ENCODE measurements at places on chromosomes 2 and 18.

DNA sequence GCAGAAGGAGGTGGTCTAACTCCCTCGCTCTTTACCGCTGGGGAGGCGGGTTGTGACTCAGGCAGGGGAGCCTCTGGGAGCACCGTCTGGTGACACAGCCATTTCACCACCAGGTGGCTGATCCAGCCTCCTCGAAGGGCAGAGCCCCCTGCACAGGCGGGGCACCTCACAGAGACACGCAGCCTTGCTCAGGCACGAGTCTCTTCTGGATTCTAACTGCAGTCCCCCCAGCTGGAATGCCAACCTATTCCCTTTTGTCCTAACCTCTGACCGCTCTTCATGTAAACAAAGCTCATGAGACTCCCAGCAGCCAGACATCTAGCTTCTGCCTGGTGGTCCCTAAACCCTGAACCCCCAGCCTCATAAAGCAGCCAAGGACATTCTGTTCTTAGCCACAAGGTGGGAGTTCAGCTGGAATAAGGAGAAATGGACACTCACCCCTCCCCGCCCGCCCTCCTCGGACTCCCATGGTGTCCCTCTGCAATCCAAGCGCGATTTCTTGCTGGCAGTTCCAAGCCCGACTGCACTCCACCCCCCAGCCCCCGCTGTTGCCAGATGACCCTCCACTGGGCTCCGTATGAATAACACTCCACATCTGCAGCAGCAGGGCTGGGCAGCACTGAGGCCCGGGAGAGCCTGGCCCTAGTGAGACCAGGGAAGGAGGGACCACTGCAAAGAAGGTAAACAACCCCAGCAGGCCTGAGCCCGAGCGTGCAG lies 84.3 kb downstream of the TNS1 start:
- no peak for DNase-seq

- no peak for DNase-seq
These were observed 29.9 kb downstream of the PTPN18 start for GRCh38 chr2:130385709-130386108.

DNA sequence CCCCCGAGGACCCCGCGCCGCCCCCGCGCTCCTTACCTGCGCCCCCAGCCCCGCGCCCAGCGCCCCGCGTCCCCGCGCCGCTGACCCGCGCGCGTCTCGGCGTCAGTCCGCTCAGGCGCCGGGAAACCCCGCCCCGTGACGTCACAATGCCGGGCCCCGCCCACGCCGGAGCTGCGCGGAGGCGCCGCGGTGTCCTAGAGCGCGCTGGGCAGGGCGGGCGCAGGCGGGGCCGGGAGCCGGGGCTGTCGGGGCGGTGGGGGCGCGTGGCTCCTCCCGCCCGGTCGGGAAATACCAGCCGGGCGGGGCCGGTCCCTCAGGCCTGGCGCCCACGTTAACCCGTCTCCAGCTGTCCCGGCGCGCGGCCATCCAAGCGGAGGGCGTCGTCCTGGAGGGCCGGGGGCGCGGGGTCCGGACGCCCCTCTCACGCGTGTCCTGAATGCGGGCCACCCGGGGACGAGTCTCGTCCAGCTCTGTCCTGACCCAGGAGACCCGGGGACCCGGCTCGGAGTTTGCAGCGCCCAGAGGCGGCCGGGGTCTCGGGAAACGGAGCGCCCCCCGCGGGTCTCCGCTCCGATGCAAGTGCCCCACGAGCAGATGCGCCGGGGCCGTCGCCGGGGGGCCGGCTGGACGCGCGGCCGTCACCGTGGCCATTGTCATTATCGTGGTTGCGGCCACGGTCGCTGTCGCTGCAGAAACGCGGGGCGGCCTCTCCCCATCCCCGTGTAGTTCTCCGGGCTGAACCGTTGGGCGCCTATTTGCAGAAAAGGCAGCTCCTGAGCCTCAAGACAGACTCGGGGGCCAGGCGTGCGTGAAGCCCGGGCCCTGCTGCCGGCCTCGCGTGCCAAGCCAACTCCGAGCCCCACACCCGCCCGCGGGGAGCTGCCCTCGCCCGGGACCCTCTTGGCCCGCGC lies at the start of gene SLC66A2:
Gene SLC66A2 (minus strand): TSS at position 109 of the 911 bp plus-strand sequence. CDS start 727 bp downstream, outside the sequence.
- DNase-seq: peak; percentile 30

DNA sequence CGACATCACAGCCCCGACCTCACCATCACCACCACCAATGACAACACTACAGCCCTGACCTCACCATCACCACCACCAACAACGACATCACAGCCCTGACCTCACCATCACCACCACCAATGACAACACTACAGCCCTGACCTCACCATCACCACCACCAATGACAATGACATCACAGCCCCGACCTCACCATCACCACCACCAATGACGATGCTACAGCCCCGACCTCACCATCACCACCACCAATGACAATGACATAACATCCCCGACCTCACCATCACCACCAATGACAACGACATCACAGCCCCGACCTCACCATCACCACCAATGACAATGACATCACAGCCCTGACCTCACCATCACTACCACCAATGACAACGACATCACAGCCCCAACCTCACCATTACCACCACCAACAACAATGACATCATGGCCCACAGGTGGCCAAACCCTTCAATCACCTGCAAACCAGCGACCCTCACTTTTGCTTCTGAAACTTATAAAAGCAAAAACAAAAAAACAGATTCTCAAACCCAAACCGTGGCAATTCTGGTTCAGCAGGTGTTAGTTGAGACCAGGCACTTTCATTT lies 70.7 kb upstream of the TMEM18 start:
- DNase-seq: no peak

DNA sequence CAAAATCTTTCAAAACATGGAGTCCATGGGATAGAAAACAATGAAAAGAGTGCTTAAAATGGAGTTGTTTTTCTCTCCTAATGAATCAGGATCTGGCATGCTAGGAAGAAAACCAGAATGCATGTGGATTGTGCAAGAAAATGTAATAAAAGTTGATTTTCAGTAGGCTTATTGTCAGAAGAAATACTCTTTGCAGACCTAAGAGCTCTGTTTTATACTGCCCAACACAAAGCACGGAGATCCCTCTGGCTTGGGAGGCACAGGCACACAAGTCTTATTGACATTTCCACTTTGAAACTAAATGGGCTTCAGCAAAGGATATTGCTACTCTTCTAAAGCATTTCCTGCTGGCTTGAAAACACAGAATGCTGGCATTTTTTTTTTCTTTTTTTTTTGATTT lies 15.5 kb upstream of the DAPL1 start:
- no peak for DNase-seq

GRCh38 chr2:170320948-170321347 lies 143.0 kb downstream of the MYO3B start:
- DNase-seq: no peak

DNA sequence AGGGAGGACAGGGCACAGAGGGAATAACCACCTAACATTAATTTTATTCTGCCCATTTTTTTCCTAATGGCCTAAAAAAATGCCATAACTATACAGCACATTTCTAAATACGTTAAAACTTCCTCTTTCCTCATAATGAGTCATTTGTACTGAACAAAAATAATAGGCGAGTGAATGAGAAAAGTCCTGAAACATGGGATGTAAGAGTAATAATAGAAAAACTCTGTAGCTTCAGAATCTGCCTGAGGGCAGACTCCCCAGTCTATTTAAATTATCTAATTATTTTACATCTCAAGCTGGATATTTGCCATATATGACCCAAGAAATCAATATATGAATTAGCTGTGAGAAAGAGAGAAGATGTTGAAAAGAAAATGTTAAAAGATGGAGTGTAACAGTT lies 285.1 kb downstream of the TMX3 start:
- DNase-seq: no peak

DNA sequence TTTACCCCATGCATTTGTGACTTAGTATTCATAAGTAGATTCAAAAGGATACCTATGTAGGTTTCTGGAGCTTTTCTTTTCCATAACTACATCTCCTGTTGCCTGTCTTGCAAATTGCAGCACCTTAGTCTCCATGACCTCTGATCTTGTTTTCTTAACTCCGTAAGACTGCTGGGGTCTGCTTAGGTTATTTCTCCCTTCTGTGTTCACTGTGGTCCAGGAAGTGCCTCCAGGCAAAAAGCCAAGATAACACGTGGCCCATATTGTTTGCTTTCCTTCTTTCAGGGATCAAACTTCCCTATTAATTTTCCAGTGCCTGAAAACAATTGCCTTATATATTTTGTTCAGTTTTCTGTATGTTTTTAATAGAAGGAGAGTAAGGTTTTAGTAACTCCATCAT lies 86.4 kb downstream of the GCA start:
- no peak for DNase-seq

GRCh38 chr2:215436705-215437565 lies 1.1 kb upstream of the FN1 start:
- peak; percentile 57 for DNase-seq

- no peak for DNase-seq
These were observed 1344.4 kb upstream of the CELF4 start for GRCh38 chr18:38909972-38910371.

DNA sequence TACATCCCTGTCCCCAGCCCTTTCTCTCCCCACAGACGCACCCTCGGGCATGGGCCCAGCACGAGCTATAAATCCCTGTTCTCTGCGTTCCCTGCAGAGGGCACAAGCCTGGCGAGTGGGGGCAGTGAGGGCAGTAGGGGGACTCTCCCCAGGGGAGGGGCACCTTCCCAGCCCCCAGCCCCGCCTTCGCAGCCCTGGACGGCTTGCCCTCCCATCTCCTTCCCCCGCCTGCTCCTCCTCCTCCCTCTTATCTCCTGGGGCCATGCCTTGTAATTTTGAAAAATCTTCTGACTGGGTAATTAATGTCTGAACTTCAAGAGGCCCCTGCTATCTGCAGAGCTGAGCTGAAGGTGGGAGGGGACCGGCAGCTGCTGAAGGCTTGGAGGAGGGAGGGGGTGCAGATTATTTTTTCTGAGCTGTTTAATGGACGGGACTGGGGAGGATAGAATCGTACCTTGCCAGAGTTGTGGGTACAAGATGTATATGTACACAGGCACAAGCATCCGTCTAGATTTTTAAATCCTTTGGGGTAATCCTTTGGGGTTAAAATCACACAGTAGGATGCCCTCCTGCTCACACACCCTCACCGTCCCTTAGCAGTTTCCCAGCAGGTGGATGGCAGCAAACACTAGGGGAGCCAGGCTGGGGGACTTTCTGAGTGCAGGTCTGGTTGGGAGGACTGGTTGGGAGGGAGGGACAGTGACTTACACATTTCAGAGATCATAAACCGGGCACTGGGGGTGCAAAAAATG lies 121.9 kb downstream of the SMAD7 start:
- no peak for DNase-seq

DNA sequence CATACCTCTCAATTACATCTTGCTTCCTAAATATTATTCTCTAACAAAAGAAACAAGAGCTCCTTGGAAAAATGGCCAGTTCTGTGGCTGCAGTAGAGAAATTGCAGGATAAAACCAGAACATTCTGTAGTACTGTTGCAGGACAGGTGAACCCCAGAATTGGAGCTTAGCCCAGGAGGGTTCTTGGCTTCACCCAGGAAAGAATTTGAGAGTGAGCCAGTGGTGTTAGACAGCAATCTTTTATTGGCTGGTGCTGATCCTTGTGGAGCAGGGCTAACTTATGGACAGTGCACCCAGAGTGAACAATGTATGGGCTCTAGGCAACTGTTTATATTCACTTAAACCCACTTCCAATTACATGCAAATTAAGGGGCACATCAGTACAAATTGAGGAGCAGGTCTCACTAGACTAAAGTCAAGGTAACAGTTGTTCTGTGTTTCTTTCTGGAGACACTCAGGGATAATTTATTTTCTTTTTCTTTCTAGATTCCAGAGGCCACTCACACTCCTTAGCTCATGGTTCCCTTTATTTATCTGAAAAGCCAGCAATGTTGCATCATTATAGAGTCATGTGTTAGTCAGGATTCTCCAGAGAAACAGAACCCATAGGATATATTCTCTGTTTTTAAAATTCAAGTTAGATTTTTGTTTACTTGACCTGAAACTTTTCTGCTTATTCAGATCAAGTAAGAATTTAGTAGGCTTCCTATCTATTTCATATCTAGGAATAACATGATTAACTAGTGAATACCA lies 348.1 kb downstream of the CCDC85A start:
- no peak for DNase-seq

- DNase-seq: no peak
These were observed 397.1 kb downstream of the ERBB4 start for GRCh38 chr2:212141499-212141898.

GRCh38 chr2:213868526-213868925 lies 542.3 kb upstream of the VWC2L start:
- no peak for DNase-seq

DNA sequence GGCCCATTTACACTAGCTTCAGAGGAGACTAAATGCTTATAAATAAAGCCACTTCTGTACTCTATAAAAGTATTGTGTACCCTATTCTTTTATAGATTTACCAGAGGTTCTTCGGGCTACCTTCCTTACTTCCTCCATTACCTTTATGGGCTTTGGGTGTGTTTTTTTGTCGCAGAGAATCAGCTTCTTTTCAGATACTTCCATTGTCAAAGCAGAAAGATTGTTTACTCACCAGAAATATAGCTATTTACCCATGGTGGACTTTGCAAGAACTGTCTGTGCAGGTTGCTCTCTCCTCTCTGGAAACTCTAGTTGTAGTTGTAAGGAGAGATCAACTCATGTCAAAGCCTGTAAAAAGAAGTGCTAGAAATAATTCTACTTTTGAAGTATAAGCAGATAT lies 14.8 kb downstream of the CCDC121 start:
- DNase-seq: no peak

DNA sequence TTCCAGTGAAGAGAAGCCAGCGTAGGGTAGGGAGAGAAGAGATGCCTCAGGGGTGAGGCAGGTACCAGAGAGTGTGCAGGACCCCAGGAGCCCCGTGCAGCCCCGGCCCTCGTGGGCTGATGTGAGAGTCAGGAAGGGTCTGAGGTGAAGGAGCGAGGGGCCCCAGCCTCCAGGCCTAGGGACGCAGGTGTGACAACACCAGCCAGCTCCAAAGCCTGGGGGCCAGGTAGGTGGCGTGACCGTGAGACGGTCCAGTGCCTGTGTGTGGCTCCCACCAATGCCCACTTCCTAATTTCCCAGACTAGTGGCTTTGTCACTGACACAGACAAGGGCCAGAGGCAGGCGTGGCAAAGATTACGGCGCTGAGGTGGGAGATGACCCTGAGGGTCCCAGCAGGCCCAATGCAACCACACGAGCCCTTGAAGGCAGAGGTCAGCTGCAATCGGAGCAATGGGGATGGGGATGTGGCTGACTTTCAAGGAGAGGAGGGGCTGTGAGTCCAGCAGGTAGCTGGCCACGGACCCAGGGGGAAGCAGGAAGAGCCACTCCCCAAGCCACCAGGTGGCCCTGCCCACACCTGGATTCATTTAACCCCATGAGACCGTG lies 86.0 kb upstream of the SNTG2 start:
- no peak for DNase-seq

GRCh38 chr18:45069546-45069945 lies 388.9 kb downstream of the SETBP1 start:
- DNase-seq: no peak

DNA sequence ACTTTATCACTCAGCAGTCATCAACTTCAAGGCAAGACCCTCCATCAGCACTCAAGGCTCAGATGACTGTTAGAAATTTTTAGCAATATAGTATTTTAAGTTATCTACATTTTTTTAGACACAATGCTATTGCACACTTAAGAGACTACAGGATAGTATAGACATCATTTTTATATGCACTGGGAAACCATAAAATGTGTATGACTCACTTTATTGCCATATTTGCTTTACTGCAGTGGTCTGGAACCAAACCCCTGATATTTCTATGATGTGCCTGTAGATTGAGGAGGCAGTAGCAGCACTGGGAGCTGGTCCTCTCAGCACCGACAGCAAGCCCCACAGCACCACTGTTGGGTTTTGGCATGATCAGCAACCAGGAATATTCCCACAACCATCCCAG lies 264.8 kb upstream of the HNRNPA3 start:
- no peak for DNase-seq
